ENCODE measurements at places on chromosomes 2 and 18.

GRCh38 chr2:192419786-192420185 lies 225.1 kb upstream of the TMEFF2 start:
- no peak for DNase-seq

DNA sequence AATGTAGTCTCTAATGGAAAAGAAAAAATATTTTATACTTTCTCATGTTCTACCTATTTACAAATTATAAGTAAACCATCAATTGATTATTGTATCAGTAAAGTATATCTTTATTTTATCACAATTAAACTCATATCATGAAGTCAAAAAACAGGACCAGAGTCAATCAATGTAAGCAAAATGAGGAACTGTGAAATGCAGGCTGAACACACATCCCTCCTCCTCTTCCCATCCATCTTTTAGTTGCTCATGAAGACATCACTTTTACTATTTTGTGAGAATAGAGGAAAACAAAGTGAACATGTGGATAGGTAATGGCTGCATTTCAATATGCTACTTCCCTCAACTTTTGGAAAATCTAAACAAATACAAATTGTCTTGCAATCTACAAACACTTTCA lies 188.8 kb upstream of the PGAP1 start:
- DNase-seq = no peak

DNA sequence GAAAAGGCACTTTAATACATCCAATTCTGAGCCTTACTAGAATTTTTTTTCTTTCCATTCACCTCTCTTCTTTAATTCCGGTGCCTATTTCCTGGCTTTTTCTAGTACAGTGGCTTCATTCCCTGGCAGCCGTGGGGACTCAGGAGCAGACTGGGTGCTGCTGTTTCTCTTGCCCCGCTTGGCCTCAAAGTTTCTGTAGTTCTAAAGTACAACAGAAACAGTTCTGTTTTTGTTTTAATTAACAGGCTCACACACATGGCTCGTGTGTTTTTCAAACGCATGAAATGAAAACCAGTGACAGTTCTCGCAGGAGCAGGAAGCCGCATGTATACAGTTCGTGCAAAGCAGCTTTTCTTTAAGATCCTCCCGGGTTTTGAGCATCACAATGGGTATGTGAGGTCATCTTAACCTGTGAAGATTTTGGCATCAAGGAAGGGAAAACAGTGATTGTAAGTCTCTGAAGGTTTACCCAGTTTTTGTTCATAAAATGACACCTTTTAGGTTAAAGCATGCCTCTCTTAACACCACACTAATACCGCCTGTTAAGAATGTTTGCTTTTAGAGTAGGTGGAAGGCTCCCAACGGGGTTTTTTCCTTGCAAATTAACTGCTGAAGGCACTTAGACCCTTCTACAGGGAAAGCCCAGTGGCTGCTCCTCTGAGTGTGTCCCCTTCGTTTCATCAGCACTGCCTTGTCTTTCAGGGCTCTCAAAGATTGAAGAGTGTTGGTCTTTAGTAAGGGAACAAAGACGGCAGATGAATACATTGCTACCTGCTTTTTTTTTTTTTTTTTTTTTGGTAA lies 5.8 kb downstream of the FZD7 start:
- DNase-seq = no peak

DNA sequence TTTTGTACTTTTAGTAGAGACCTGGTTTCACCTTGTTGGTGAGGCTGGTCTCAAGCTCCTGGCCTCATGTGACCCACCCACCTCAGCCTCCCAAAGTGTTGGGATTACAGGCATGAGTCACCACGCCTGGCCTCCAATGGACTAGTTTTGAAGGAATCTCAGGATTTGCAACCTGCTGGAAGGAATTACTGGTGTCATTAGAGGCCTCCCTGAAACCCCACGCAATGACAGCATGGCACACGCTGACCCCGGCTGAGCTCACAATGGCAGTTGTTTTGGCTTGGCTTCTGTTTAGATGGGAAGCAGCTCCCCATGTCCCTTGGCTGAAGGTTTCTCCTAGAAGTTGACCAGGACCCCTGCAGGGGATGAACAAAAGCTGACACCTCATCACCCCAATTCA lies 23.1 kb upstream of the COPS8 start:
- DNase-seq = no peak

GRCh38 chr18:43108469-43108868 lies 7.0 kb downstream of the RIT2 start:
- no peak for DNase-seq

- DNase-seq = peak; percentile 54
Observed at GRCh38 chr2:43224131-43224570, 2.3 kb downstream of the ZFP36L2 start.

GRCh38 chr2:37342591-37343220 lies 1.7 kb upstream of the QPCT start:
- no peak for DNase-seq

DNA sequence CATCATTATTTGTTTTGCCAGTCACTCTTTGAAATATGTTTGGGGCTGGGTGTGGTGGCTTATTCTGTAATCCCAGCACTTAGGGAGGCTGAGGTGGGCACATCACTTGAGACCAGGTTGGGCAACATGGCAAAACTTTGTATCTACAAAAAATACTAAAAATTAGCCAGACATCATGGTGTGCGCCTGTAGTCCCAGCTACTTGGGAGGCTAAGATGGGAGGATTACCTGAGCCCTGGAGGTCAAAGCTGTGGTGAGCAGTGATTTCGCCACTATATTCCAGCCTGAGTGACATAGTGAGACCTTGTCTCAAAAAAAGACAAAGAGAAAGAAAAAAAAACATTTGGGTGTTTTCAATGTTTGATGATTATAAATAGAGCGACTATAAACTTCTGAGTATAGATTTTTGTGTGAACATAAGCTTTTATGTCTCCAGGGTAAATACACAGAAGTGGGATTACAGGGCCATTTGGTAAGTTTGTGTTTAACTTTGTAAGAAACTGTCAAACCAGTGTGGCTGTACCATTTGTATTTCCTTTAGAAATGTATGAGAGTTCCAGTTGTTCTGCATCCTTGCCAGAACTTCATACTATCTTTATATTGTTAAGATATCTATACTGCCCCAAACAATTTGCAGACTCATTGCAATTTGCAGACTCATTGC lies 15.8 kb downstream of the BIRC6 start:
- DNase-seq = no peak

DNA sequence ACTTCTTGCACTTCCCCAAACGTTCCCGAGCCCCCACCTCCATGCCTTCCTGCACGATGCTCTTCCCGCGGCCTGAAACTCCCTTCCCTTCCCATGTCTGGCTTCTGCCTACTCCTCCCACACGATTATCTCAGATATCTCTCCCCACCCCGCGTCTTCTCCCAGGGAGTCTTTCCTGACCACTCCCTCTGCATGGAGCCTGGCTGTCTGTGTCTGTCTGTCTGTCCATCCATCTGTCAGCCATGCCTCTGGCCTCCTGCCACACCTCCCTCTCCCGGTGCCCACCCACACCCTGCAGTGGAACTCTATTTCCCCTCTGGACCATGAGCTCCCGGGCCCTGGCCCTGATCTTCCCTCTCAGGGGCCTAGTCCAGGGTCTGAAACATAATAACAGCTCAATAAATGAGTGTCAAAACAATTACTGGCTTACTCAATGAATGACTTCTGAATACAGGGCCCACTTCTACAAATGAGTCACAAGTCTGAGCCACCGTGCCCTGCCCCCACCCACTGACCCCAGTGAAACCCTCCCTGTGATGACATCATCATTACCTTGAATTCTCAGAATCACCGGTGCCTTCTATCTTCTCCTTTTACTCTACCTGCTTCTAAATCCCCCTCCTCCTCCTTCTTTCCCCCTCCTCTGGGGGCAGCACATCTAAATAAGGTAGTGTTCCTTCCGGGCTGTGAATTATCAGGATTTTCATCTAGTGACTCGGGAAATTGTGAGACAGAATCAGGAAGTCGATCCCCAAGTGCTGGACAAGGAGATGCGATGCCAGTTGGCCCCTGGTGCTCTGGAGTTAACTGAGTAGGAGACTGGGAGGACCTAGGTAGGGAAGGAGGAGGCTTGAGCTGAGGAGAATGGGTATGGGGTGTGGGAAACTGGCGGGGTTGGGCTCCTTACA lies 46.1 kb upstream of the PLB1 start:
- peak; percentile 76 for DNase-seq

DNA sequence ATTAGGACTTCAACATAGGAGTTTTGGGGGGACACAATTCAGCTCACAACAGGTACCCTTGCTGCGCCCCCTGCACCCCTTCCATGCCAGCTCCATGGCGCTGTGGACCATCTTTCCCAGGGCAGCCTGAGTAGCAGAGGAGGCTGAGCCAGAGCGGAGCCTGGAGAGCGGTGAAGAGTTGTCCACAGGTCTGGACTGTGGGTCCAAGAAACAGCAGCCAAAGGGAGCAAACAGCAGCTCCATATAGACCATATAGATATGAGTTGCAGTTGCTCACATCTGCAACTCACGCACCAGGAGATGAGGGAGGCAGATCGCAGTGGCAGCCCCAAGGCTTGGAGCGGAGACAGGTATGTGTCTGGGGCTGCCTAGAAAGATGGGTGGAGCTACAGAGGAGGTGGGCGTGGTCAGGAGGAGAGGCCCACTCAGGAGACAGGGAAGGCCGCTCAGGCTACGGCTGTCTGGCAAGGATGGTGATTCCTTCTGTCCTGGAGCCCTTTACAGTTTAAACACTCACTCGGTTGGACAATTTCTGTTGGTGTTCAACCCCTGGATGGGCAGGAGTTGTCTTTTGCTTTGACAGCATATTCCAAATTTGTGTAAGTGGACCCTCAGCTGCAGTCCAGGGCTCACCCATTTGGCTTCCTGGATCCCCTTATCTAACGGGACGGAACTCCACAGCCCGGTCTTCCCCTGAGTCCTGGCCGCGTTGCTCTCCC lies 155.1 kb downstream of the LPIN1 start:
- no peak for DNase-seq

DNA sequence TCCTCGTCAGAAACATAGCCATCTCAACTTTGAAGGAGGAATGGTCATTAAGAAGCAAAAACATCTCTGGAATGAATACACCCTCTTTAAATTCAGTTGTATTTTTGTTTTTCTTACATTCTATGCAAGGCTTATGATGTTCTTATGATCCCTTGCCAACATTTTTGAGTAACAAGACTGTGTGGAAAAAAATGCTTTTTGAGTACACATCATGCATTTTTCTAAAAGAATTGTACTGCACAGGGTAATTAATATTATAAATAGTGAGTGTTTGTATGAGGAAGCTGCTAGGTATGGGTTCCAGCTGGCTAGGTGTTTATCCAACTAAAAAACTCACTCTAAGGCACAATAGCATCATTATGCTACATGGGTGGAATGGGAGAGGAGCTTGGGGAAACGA lies 59.0 kb upstream of the SPATS2L start:
- DNase-seq = no peak

DNA sequence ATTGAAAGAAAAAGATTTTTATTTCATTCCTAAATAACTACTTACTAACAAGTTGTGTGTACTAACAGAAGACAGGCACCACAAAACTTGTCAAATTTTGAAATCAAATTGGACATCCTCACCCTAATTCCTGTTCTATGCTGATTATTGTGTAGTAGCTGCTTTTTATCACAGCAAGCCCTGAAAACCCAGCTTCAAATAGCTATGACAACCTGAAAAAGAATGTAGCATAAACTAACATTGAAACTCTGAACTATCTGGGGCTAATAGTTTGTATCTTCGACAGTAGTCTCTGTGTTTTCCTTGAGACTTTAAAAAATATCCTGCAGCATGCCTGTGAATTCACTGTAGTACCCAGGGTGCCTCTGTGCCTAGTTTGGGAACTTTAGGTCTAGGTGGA lies 122.6 kb downstream of the WDPCP start:
- DNase-seq = no peak

DNA sequence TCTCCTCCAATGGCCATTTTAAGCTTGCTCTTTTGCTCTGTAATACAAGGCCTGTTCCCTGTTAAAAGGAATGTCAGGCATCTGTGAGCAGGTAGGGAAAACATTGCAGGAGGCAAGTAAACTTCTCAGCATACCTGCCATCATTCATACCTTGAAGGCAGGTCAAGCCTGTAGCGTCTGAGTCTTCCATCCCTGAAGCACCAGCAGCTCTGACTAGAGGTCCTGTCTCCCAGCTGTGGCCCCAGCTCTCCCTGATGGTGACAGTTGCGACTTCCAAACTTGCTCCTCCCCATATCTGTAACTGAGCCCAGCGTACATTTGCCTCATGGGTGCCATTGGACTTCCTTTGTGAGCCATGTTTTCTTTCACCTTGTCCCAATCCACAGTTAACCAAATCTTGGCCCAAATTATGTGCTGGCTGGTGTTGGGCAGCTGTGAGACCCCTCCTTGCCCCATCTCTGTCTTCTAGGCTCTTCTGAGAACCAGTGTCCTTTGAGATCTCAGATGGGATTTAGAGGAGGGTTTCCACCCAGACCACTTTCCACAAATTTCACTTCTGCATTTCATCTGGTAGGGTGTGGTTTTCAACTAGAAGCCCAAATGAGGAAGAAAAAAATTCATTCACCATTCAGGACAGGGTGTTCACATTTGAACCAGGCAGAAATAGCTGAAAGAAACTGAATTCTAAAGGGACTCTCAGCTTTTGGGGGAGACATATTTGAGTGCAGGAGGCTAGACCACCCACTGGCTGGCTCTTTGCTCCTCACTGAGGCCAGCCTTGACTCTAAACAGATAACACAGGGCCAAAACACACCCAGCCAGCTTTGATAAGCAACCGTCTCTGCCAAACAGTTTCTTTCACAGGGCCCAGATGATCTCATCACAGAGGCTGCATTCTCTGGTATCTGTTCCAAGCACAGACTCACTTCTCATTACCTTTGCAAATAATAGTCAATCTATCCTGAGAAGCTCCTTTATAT lies 66.4 kb upstream of the MSH2 start:
- DNase-seq = no peak

Data from stimulated activated CD4-positive, alpha-beta T cell treated with anti-CD3 and anti-CD28 coated beads, Interleukin-15, amount 100 ng/mL, for 1 hour (primary cell).